ENCODE measurements at places on chromosomes 16 and 17. TPM values are rescaled to one million over a fixed set of nuclear protein-coding genes. Genes with fewer than 3 reads are reported as not detected.

CAMTA2 gene
- total RNA-seq: 57.1 TPM

DNA sequence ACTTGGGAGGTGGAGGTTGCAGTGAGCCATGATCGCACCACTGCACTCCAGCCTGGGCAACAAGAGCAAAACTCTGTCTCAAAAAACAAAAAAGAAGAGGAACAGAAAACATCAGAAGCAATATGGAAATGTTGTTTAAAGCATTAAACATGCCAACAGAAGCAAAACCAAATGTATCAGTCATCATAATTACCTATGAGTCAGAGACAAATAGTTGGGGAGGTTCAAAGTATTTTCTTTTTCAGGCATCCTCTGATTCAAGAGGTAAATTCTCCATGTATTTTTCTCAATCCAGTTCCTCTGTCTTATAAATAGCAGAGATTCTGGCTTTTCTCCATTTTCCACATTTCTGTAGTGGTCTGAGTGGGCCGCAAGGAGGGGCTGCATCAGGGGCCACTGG, 2.1 kb upstream of the TM4SF5 start:
- no peak for DNase-seq

DNA sequence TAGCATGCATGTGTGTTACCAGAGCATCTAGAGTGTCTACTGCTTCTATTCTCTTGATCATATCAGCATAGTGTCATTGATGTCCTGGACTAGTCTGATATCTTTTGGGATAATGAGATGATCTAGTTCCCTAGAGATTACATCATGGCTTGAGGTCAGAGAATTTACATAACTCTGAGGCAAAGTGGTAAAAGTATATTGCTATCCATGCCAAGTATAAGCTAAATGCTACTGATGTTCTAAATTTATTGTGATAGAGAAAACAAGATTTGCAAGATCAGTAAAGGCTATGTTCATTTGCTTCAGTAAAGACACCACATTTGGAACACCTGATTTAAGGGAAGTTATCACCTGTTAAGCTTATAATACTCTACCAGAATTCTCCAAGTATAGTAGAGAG, 280.7 kb upstream of the PSMD7 start:
- DNase-seq: no peak

- DNase-seq: no peak
Measured at GRCh38 chr17:70137451-70138230, 31.7 kb upstream of the KCNJ2 start.

KCNJ18 gene
- not detected for total RNA-seq

DNA sequence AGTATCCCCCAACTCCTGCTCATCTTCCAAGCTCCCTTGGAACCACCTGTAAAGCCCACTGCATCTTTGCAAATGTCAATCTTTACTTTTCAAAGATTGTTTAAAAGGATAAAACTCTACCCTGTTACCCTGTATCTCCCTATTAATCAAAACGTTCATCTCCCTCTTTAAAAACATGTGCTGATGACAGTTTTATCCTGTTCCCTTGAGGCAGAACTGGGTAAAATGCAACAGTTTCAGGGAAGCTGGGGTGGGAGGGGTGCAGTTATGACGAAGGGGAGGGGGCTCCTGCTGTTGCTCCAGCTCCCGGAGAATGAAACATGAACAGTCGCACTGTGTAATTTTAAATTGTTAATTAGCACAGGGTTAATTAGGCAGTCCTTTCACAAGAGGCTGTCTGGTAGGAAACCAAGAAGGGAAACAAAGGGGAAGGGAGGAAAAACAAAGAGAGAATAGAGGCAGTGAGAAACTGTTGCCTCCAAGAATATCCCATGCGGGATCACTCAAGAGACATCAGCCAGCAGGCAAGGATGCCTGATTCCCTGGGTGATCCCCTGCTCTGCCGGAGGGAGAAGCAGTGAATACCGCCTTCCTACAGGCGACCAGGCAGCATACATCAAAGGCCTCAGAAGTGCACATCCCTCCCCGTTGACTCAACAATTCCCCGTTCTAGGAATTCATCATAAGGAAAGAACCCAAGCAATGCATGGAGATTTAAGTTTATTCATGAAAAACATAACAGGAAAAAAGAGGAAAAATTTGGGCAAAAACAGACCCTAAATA, 84.2 kb downstream of the ZFHX3 start:
- DNase-seq: no peak

- DNase-seq: no peak
Measured at GRCh38 chr16:50065241-50065623, 538 bp upstream of the HEATR3 start.

- DNase-seq: no peak
Measured at GRCh38 chr17:64657610-64658125, 4.4 kb downstream of the SMURF2 start.

- no peak for DNase-seq
Measured at GRCh38 chr17:70040336-70040735, 34.7 kb upstream of the KCNJ16 start.

LGALS9B gene
- total RNA-seq: 26.6 TPM

NUDT16L1 gene
- 40.4 TPM for total RNA-seq

- DNase-seq: no peak
Measured at GRCh38 chr17:56445692-56446411, 147.6 kb upstream of the NOG start.

- no peak for DNase-seq
Measured at GRCh38 chr16:66324815-66325515, 41.5 kb upstream of the CDH5 start.

GRCh38 chr17:21218101-21218500, 4.1 kb upstream of the TMEM11 start:
- no peak for DNase-seq

HEXIM2 gene
- 4.5 TPM for total RNA-seq

- no peak for DNase-seq
Measured at GRCh38 chr17:48363161-48363560, 66.9 kb downstream of the SKAP1 start.

- DNase-seq: peak; percentile 52
Measured at GRCh38 chr16:88662222-88662842, 559 bp downstream of the MVD start.

DNA sequence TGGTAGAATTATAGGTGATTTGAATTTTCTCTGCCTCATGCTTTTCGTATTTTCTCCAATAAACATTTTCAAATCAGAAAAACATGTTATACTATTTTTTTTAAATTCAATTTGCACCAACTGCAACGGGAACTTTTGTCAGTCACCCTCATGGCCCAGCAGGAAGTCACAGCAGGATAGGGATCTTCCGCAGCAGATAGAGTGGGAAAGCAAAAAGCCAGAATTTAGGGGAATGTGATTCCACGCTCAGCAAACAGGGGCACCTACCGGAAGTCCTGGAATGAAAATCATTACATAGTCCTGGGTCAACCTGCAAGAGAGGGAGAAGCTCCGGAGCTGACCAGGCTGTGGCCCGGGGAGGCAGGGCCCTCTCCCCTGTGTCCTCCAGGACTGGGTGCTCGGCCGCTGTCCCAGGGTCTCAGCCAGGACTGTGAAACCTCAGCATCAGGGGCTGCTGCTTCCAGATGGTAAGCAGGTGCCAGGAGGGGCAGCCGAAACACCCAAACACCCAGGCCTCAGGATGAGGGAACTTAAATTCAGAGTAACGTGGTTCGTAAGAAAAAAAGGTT, 3.9 kb downstream of the SLC47A2 start:
- no peak for DNase-seq

DNA sequence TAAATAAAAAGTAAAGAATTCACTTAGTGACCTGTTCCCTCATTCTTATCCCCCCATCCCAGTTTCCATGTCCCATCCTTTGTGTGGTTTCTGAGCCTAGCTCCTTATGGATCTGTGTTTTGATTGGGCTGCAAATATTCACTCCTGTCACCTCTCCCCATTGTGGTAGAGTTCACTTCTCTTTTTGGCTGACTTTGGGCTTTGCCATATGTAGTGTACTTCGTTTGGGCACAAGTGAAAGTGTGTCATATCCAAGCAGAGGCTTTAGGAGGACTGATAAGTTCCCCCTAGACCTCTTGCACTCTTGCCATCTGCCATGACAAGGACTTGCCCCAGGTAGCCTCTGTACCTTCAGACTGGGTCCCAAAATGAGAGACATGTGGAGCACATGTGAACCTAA, 13.0 kb upstream of the DHRS7B start:
- DNase-seq: no peak

DNA sequence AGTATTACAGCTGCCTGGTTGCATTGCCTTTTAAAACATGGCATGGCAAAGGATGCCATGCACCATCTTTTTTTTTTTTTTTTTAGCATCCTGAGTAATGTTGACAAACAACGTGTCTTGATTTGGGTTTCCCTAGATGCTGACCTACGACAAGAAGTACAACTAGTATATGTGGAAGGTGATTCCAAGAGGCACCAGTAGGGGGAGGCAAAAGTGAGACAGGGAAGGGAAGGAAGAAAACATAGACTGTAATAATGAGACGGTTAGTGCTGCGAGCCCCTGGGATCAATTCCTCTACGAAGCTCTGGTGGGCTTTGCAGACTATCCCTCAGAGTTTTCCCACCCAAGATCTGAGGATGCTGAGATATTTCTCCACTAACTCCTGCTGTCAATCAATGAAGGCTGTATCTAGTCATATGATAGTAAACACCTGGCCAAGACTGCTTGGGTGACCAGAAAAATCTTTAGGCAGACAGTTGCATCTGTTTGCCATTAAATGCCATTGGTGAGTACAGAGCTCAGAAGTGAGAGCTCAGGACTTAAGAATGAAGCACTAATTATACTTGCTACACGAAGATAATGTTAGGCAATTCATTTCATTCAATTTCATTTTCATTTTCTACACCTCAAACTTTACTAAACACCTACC, 458.6 kb upstream of the GOT2 start:
- peak; percentile 3 for DNase-seq

GRCh38 chr16:48818257-48818656, 208.3 kb upstream of the N4BP1 start:
- DNase-seq: no peak

- peak; percentile 35 for DNase-seq
Measured at GRCh38 chr16:28981517-28981916, 3.3 kb upstream of the LAT start.

GRCh38 chr17:79400989-79401703, 209.7 kb downstream of the RBFOX3 start:
- DNase-seq: no peak

DNA sequence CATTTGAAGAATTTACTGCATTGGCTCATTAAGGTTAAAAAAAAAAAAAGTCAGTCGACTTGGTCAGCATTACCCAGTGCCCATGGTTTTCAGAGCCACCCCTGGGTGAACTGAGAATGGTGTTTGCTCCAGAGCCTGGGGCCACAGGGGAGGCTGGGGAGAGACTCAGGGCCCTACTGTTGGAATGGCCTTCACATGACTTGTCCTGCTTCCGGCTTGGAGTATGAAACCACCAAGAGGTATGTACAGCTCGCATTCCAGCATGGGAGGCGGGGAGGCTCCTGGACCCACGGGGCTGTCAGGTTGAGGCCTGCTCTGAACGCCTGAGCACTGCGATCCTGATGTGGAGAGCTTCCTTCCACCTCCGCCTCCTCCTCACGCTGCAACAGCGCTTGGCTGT, 36.8 kb downstream of the MSI2 start:
- DNase-seq: no peak

- DNase-seq: peak; percentile 51
Measured at GRCh38 chr16:1108299-1109252, 12.5 kb upstream of the C1QTNF8 start.

GRCh38 chr16:2209258-2210008, 1.2 kb downstream of the BRICD5 start:
- no peak for DNase-seq

DNA sequence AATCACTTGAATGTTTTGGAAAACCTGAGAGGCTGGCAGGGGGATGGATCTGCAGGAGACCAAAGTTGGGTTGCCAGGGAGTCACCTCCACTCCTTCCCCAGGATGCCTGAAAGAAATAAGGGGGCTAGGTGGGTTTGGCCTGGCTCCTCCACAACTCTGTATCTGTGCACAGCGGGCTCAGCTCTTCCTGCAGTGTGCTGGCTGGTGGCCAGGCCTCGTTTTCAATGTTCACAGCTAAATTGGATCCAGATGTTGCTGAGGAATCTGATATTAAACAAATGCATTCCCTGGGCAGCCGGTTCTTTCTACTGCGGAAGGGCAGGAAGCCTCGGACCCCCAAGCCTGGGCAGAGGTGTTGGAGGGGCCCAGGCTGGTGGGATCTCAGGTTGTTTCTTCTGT, 106.2 kb downstream of the N4BP1 start:
- no peak for DNase-seq

KRT28 gene
- total RNA-seq: not detected

DNA sequence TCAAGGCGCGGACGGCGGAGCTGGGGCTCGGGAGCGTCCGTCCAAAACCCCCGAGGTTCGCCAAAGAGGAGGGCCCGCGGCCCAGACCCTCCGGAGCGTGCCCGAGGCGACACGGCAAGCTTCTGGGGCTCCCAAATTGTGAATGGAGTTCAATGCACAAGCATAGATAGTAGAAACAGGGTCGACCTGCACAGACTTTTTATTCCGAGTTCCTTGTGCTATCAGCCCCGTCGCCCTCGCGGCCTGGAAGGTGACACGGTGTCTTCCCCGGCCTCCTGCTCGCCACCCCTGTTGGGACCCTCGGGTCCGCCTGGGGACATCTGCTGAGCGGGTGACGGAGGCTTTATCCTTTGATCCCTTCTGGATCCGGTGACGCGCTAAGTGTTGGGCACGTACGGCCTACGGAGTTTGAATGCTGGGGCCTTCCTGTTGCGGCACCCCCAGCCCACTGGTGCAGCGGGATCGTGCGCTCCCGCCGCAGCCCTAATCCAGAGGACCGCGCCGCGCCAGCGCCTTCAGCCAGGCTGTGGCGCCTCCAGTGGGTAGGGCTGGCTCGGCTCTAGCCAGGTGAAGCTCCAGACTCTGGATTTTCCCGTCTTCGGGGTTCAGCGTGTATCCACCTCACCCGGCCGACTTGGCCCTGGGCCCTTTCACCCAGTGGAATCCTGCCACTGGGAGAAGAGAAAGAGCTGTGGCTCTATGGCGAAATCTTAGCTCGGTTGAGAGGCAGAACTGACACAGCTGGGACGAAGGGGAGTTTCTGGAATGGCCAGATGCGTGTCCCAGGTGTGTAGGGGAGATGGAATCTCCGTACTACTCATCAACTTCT, 17.0 kb upstream of the NTN1 start:
- no peak for DNase-seq

MYO1C gene
- 249 TPM for total RNA-seq

PIRT gene
- total RNA-seq: 1.1 TPM

FA2H gene
- total RNA-seq: 60.0 TPM

DNA sequence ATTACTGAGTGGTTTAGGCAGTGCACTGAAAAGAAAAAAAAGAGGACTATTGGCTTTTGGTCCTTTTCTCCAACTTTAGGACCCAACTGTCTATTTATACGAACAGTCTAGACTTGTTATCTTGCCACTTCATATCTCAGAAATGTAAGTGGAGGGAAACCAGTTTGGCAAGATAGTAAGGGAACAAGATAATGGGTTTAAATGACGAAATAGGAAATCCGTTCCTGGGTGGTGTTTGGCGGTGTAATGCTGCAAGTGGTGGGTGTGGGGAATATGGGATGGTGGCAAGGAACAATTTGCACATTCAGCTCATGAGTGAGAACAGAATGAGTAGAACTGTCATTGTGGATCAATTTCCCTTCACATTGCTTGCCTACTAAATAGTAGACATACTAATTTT, 44.7 kb downstream of the GRB7 start:
- no peak for DNase-seq

GRCh38 chr16:12675852-12676251, 127.8 kb downstream of the CPPED1 start:
- no peak for DNase-seq

GRCh38 chr17:66476014-66476413, 173.6 kb downstream of the PRKCA start:
- DNase-seq: no peak
